ENCODE measurements at places on chromosomes 16 and 17. TPM values are rescaled to one million over a fixed set of nuclear protein-coding genes. Genes with fewer than 3 reads are reported as not detected.

DNA sequence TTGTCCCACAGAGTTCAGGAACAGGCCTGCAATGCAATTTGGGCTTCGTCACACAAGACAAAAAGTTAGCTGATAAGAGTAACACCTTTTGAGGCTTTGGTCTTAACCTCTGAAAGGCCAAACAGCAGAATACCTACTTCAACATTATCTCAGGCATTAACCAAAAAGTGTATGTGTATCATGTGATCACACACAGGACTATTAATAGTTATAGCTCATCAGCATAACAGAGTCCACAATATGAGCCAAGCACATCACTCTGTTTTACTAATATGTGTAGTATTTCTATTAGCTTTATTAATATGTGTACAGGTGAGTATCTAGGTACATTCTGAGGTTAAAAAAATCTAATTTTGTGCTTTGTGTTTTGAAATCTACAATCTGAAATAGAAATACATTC, 30.8 kb downstream of the MYO1D start:
- DNase-seq = no peak

- no peak for DNase-seq
Observed at GRCh38 chr17:67041941-67042899, 2.1 kb upstream of the CACNG1 start.

- DNase-seq = peak; percentile 85
Observed at GRCh38 chr17:794876-795275, 12.7 kb downstream of the MRM3 start.

GRCh38 chr17:9230346-9230745, 209.0 kb downstream of the NTN1 start:
- DNase-seq = no peak

Gene KCNH6
- not detected for polyA plus RNA-seq

Gene IGF2BP1
- polyA plus RNA-seq = not detected

Gene CCDC92B
- 0.09 TPM for polyA plus RNA-seq
